ENCODE measurements at places on chromosomes 16 and 17.

DNA sequence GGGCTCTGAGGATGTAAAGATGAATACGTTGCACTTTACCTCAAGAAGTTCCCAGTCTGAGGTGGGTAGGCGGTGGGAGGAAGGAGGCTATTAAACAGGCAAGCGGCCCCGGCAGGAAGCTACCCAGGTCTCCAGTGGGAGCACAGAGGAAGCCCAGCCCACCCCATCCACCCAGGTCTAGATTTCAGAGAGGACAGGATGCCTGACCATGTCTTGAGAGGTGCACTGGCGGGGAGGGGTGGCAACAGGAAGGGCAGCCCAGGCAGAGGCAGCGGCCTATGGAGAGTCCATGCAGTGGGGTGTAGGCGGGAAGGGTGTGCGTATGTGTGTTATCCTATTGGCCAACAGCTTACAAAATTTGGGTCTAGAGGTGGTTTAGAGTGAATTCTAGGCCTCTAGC, 13.9 kb downstream of the SARM1 start:
- DNase-seq: no peak

DNA sequence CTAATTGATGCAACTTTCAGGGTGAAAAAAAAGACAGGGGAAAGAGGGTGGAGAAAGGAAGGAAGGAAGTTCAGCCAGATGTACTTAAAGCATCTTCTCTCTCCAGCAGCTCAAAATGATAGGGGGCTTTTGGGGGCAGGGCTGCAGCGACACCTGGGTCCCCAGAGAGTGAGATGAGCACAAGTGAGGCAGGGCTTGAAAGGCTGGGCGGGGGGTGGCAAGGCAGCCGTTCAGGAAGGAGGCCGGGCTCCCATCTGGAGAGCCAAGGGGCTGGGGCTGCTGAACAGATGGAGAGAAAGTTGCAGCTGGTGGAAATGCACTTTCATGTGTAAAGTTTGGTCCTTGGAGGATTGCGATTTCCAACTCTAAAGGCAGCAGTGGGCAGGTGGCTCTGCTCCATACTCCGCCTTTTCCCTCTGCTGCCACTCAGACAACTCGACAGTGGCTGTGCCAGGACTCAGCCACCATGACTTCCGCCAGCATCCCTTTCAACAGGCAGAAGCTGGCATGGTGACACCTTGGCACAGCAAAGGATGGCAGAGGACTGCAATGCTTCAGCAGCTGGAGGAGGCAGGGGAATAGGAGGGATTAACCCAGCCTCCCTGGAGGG, 7.7 kb downstream of the SLC35B1 start:
- no peak for DNase-seq

DNA sequence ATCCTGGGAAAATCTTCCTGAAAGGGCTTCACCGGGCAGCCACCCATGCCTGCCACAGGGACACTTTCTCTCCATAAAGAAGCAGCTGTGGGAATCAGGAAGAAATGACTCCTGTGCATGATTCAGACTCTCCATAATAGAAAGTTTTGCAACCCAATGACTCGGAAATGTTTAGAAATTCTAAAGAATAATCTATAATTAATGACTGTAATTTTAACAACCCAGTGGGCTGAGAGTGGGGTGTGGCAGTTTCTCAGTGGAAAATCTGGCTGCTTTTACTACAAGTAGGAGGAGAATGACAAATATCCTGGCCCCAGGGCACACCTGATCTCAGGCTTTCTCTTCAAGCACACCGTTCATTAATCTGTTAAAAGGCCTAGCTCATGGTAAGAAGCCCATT, 25.7 kb downstream of the IRF8 start:
- no peak for DNase-seq

- DNase-seq: no peak
Measured at GRCh38 chr16:26454102-26454501, 612.6 kb upstream of the C16orf82 start.

GRCh38 chr17:63476459-63476853, 405 bp upstream of the ACE start:
- DNase-seq: peak; percentile 16

DNA sequence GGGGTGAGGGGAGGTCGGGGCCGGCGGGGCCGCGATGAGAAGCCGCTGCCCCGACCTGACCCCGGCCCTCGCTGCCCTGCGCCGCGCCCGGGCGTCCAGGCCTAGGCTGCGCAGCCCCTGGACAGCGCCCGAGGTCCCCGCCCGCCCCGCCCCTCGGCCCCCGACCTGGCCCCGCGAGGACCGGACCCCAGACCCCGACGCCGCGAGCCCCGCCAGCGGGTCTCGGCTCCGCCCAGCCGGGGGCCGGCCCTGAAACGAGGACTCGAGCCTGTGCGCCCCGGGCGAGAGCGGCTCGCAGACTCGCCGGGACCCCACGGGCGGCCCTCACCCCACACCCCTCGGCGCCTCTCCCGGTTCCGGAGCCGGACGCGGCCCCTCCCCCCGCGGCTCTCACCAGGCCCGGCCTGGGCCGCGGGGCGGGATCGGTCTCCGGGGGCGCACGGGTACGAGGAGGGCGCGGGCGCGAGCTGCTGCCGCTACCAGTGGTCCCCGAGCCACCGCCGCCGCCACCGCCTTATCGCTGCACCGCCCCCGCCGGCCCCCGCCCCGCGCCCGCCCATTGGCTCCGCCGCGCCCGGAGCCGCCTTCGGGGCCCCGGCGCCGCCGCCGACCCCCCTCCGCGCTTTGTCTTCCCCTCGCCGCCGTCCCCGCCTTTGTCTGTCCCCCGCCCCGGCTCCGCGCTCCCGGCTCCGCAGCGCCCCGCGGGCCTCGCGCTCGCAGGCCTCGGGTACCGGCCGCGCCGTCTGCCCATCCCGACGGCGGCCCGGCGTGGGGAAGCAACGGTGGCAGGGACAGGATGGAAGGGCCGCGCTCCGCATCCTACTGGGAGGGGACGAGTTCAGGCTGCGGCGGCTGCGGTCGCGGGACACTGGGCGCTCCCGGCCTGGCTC, at the start of gene LIMD2:
Gene LIMD2 (minus strand): TSS at position 488 of the 890 bp plus-strand sequence. CDS start 827 bp downstream, outside the sequence.
- DNase-seq: peak; percentile 69

GRCh38 chr17:978103-979093, 1.2 kb downstream of the NXN start:
- DNase-seq: peak; percentile 76

DNA sequence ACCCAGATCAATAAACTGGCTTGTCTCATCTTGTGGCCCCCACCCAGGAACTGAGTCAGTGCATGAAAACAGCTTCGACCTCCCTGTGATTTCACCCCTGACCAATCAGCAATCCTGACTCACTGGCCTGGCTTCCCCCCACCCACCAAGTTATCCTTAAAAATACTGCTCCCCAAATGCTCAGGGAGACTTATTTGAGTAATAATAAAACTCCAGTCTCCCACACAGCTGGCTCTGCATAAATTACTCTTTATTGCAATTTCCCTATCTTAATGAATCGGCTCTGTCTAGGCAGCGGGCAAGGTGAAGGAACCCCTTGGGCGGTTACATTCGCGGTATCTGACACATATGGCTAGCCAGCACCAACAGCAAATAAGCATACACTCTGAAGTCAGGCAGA, 9.8 kb upstream of the RABEP1 start:
- DNase-seq: no peak

DNA sequence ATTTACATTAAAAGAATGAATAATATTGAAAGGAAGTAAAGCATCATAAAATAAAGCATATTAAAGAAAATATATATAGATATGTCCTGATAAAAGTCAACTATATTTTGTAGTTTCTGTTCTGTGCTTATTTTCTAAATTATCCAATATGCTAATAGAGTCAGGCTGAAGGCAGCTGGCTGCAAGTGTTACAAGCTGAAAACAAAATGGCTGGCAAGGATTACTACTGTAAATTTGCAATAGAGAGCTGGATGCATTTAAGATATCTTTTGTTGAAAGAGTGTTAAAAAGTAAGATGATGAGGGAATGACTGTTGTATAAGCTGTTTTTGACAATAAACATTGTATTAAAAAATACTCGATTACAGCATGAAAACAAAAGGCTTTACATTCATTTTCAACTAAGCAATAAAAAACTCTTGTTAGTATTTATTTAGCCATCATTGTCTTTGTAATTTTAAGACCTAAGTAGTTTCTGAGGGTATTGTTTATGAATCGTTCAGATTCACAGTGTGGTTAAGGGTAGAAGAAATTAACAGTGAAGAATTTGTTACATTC, 76.3 kb downstream of the TANC2 start:
- DNase-seq: no peak

GRCh38 chr16:10093576-10093975, 88.7 kb downstream of the GRIN2A start:
- no peak for DNase-seq

DNA sequence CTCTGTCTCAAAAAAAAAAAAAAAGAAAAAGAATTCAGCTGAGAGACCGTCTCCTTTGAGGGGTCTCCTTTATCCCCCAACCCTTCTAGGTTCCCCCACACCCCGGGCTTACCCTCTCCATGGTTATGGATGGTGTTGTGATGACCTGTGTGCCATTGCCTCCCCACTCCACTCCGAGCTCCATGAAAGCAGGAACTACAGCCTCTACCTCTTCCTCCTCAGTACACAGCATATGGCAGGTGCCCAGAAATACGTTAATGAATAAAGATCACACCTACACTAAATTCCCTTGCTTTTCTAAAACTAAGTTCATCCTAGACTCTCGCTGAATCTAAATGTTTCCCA, 17.2 kb downstream of the COPRS start:
- no peak for DNase-seq

- DNase-seq: no peak
Measured at GRCh38 chr17:40699371-40699770, 4.2 kb downstream of the KRT24 start.

- no peak for DNase-seq
Measured at GRCh38 chr16:82730901-82731300, 104.1 kb downstream of the CDH13 start.

DNA sequence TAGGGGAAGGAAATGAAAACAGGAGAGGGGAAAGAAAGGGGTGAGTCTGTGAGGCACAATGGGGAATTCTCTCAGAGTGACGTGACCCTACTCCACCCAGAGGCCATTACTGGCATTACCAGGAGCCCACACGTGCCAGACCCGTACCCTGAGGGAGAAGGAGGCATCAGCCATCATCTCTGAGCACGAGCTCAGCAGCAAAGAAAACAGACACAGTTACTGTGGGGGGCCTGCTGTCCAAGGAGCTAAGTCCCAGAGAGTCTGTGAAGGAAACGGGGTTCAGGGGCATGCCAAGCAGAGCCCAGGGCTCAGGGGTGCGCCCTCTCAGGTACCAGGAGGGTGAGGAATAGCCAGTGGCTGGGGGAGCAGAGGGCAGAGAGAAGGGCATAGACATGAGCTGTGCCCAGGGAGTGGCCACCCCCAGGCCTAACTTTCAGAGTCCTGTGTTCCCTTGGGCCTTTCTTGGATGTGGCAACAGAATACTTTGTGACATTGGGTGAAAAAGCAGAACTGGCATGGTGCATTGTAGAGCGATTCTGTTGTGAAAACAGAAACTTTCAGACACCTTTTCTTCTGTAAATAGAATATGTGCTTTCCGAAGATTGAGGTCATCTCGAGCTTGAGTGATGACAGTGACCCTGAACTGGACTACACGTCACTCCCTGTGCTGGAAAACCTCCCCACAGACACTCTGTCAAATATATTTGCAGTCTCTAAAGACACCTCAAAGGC, 11.3 kb downstream of the TAF1C start:
- DNase-seq: peak; percentile 35

Data from fibroblast of skin of abdomen (primary cell).